ENCODE measurements at places on chromosomes 3 and 15.

- no peak for DNase-seq
Measured at GRCh38 chr3:71088742-71089141, 494.8 kb downstream of the FOXP1 start.

- DNase-seq, result no peak
Measured at GRCh38 chr15:70098461-70099166, 897 bp upstream of the TLE3 start.

- DNase-seq, result no peak
Measured at GRCh38 chr3:151625086-151625485, 108.6 kb upstream of the AADACL2 start.

DNA sequence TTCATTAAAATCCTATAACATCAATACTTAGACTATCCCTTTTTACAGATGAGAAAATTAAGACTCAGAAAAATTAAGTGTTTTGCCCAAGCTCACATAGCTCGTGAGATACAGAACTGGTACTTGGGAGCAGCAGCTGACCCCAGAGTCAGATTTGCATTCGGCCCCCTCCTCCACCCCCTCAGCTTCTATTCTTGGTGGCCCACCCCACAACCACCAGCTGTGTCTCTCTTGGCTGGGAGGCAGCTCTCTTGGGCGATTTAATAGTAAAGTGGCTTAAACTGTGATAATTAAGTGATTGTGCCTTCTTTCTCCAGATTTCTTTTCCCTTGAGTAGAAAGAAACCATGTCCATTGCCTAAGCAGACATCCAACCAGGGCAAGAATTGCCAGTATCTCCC is 203.6 kb upstream of the PDZRN3 start:
- no peak for DNase-seq

DNA sequence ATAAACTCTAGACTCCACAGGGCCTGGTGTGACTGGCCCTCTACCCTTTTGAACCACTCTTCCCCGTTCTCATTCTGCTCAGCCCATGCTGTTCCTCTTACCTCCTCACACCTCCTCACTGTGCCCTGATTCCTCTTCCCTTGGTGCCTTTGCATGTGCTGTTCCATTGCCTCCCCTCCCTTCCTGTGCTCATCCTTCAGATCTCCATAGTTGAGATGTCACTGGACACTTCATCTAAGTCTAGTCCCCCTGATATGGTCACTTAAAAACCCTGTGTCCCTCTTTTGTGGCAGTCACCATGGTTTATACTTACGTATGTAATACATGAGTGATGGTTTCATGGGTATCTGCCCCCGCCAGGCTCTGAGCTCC is 69.8 kb downstream of the LSM3 start:
- DNase-seq, result no peak

DNA sequence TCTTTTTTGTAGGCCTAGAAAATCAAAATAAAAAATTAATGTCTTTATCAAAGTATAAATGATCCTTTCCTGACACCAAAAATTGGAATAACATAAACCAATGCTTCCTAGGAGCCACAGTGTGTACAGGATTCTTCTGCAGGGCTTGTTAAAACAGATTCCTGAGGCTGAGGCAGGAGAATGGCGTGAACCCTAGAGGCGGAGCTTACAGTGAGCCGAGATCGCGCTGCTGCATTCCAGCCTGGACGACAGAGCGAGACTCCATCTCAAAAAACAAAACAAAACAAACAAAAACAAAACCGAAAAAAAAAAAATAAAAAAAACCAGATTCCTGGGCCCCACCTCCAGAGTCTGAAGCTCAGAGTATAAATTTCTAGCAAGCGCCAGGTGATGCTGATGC is 78.0 kb downstream of the PEX5L start:
- no peak for DNase-seq

- DNase-seq, result no peak
Measured at GRCh38 chr3:13009946-13010315, 63.3 kb downstream of the IQSEC1 start.

DNA sequence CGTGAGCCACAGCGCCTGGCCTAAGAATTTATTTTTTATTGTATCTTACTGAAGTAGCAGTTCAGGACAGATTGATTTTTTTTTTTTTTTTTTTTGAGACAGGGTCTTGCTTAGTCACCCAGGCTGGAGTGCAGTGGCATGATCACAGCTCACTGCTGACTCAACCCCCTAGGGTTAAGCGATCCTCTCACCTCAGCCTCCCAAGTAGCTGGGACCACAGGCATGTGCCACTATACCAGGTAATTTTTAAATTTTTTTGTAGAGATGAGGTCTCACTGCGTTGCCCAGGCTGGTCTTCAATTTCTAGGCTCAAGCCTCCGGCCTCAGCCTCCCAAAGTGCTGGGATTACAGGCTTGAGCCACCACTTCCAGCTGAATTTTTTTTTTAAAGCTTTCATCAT is 99.8 kb upstream of the HERC1 start:
- DNase-seq, result no peak

DNA sequence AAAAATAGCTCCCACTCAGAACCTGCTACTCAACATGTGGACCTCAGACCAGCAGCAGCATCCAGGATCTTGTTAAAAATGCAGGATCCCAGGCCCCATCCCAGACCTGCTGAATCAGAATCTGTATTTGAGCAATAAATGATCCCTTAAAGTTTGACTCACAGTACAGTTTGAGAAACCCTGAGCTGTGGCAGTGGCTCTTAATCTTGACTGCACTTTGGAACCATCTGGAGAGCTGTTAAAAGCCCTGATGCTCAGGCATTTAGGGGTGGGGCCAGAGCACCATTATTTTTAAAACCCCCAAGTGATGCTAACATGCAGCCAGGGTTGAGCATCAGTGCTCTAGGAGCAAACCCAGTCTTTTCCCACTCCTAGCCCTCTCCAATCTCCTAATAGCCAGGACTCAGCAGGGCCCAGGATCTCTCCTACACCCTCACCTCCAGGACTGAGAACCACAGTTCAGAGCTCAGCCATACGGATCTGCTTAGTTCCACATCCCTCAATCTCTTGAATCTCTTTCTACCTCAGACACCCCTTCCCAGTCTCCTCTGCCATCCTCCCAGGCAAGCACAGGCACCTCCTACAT is 10.2 kb downstream of the RFTN1 start:
- DNase-seq, result no peak

DNA sequence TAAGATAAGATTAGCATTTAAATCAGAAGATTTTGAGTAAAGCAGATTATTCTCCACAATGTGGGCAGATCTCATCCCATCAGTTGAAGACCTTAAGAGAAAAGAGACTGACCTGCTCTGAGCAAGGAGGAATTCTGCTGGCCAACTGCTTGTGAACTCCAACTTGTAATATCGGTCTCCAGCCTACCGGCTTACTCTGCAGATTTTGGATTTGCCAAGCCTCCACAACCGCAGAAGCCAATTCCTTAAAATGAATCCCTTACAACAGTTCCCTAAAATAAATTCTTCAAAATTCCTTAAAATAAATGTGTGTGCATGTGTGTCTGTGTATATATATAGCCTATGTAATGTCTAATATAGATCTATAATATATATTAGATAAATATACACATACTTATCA is 107.4 kb upstream of the KLF13 start:
- DNase-seq, result no peak

GRCh38 chr3:135007607-135008006 is 212.5 kb downstream of the EPHB1 start:
- DNase-seq, result no peak

- DNase-seq, result no peak
Measured at GRCh38 chr3:158127250-158128219, 17.6 kb downstream of the RSRC1 start.

DNA sequence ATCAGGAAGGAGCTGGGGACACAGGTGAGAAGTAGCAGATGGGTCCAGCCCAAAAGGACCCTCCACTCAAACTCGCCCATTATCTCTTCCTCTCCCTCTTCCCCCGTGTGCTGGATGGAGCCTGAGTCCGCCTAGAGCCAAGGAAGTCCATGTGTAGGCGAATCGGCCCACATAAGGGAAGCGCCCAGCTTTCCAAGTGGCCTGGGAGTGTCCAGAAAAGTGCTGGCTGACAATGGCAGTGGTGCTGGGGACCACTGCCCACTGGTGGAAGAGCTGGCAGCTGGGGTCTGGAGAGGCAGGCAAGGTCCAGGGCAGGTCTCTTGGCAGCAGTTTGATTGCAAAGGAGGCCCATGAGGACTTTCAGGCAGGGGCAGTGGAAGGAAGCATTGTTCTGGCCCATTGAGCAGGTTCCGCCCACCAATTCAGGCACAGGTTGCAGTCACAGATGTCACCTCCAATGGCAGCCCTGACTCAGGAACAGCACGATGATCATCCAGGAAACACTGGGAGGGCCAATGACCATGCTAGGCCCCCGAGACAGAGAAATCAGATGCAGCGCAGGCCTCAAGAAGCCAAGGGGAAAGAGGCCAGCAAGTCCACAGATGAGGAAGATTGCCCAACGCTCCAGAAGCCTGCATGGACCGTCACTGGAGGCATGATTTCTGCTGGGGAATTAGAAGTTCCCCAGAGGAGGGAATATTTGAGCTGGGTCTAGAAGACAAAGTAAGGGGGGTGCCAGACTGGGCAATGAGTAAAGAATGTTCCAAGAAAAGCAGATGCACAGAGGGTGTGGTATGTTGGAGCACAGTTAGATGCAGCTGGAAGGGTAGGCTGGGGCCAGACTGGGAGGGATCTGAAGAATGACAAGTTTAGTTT is 3.0 kb downstream of the MFGE8 start:
- no peak for DNase-seq

DNA sequence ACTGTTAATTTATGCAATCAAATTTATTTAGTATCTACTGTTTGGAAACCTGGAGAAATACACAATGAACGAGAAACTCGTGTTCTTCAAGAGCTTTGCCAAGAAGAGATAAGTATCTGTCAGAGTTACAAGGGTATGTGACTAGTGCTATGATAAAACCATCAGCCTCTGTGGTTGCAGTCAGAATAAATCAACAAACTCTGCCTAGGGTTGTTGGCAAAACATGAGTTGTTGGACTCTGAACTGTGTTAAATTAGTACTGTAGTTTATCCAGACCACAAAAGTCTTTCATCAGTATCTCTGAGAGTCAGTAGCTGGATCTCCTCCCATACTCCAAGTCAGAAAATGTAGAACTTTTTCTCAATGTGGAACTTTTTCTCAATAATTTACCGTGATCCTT is 918.4 kb downstream of the NAALADL2 start:
- no peak for DNase-seq

- DNase-seq, result no peak
Measured at GRCh38 chr3:54193093-54193492, 70.7 kb downstream of the CACNA2D3 start.

- no peak for DNase-seq
Measured at GRCh38 chr15:51561271-51561670, 61.3 kb downstream of the DMXL2 start.

GRCh38 chr3:63986146-63986545 is 37.1 kb downstream of the PSMD6 start:
- DNase-seq, result no peak

- no peak for DNase-seq
Measured at GRCh38 chr3:188468662-188469061, 314.7 kb downstream of the LPP start.

DNA sequence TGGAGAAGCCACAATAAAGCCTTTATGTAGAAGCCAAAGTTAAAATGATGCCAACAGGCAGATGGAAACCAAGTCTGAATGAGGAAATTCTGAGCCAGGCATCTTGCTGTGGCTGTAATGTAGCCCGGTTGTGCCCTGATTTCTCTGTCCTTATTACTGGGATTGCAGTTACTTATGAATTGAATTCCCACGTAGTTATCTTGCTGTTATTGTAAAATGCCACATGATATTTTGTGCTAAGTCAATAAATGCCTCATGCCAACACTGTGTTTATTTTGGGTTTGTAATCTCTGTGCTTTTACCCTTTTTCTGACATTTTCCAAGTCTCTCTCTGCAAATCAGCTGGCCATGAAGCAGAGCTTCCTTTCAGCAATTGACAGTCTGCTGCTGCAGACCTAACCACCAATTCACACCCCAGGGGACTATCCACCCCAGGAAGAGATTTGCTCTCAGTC is 486.1 kb upstream of the GOLIM4 start:
- no peak for DNase-seq

- DNase-seq, result no peak
Measured at GRCh38 chr3:161950318-161950868, 453.8 kb downstream of the OTOL1 start.

- no peak for DNase-seq
Measured at GRCh38 chr3:143064777-143065176, 54.8 kb upstream of the CHST2 start.

DNA sequence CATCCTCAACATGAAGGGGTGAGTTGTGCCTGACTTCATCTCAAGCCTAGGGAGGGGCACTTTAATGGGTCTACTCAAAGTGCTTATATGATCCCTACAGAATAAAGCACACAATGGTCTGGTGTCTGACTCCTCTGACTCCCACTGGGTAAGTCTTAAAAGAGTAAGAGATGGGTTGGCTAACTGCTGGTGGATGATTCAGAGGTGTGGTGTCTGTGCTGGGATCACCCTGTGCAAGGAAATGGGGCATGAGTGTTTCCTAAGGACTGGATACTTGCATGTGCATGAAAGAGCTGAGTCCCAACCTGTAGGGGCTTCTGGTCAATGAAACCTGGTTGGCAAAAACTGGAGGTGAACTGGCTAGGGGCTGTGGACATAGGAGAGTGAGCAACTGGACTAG is 158.8 kb downstream of the IL20RB start:
- DNase-seq, result no peak

- no peak for DNase-seq
Measured at GRCh38 chr15:90684281-90684680, 32.9 kb upstream of the BLM start.

- no peak for DNase-seq
Measured at GRCh38 chr3:153679714-153680113, 441.5 kb upstream of the ARHGEF26 start.

GRCh38 chr3:11096266-11097139 is 57.8 kb upstream of the HRH1 start:
- peak; percentile 73 for DNase-seq

DNA sequence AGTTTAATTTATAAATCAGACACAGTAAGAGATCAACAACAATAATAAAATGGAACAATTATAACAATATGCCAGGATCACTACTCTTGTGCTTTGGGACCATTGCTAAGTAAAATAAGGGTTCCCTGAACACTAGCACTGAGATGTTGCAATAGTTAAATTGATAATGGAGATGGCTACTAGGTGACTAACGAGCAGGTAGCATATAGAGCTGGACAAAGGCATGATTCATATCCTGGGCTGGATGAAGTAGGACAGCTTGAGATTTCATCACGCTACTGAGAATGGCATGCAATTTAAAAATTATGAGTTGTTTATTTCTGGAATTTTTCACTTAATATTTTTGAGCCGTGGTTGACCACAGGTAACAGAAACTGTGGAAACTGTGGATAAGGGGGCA is 20.7 kb upstream of the MYZAP start:
- no peak for DNase-seq

DNA sequence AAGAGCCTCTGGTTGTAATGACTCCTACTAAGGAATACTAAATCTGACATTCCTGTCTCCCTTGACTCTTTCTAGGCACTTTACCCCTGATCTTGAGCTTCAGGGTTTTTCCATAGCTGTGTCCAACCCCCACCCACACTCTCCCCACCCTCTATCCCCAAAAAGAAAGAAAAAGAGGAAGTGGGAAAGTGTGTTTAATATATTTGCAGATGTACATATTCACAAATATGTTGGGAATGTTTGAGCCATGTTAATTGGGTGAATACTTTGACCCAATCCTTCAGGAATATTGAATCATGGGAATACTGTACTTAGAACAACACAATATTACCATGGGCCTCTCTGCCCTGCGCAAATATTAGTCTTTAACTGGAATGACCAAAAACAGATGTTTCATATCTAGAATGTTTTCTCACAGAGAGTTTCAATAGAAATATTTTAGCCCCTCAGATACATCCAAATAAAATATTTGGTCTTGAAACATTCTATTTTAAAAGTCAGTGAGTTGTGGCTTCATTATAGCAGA is 19.8 kb upstream of the PFN2 start:
- DNase-seq, result no peak

Data from stimulated activated CD8-positive, alpha-beta memory T cell treated with anti-CD3 and anti-CD28 coated beads, Interleukin-15, amount 100 ng/mL, for 48 hours (primary cell).